ENCODE measurements at places on chromosomes 12 and 14. TPM values are rescaled to one million over a fixed set of nuclear protein-coding genes. Genes with fewer than 3 reads are reported as not detected.

Gene RHEBL1
- polyA plus RNA-seq = not detected

Gene PPP4R4
- polyA plus RNA-seq = 4.8 TPM

Gene KRT82
- not detected for polyA plus RNA-seq

Gene FGF23
- not detected for polyA plus RNA-seq

Gene ZBTB39
- polyA plus RNA-seq = 7.3 TPM

Gene ETV6
- 1.6 TPM for polyA plus RNA-seq

Gene RDH5
- 6.6 TPM for polyA plus RNA-seq
